Glomerular endothelial cell (primary cell): ENCODE measurements at places on chromosomes 6 and 20.

GRCh38 chr6:116390581-116390980 lies 19.8 kb downstream of the DSE start:
- no peak for DNase-seq

- no peak for DNase-seq
These were observed 2.6 kb downstream of the ZNF165 start for GRCh38 chr6:28082939-28083338.

- DNase-seq: no peak
These were observed 310.0 kb downstream of the ESR1 start for GRCh38 chr6:152117156-152118133.

GRCh38 chr6:117483004-117483644 lies 650 bp downstream of the DCBLD1 start:
- DNase-seq: no peak

DNA sequence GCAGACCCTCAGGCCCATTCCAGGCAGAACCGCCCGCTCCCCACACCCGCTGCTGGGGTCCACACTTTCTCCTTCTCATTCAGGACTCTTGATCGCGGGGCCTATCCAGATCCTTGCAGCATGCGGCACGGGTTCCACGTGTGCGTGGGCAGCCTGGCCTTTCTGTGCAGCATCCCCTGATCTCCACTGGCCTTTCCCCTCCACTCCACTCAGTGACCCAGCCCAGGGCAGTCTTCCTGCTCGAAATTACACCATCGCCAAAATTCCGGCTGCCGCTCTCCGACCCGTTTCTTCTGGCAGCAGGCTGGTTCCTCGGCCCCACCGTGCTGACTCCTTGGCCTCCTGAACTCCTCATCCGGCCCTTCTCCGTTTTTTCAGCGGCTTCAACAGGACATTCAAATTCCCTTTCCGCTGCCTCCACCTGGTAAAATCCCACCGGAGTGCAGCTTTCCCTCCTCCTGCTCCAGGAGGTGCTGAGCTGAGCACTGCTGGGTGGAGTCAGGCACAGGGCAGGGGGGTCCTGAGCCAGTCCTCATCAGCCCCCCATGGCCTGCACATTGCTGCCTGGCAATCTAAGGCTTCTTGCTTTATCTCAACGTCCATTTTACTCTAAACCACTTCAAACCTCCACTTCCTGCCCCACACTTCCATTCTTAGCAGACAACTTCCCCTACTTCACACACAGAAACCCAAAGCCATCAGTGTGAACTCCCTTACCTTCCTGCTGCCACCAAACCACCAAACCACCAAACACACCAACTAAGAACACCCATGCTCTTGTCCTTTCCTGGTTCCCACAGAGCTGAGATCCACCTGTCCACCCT lies 9.0 kb downstream of the SFT2D1 start:
- no peak for DNase-seq

DNA sequence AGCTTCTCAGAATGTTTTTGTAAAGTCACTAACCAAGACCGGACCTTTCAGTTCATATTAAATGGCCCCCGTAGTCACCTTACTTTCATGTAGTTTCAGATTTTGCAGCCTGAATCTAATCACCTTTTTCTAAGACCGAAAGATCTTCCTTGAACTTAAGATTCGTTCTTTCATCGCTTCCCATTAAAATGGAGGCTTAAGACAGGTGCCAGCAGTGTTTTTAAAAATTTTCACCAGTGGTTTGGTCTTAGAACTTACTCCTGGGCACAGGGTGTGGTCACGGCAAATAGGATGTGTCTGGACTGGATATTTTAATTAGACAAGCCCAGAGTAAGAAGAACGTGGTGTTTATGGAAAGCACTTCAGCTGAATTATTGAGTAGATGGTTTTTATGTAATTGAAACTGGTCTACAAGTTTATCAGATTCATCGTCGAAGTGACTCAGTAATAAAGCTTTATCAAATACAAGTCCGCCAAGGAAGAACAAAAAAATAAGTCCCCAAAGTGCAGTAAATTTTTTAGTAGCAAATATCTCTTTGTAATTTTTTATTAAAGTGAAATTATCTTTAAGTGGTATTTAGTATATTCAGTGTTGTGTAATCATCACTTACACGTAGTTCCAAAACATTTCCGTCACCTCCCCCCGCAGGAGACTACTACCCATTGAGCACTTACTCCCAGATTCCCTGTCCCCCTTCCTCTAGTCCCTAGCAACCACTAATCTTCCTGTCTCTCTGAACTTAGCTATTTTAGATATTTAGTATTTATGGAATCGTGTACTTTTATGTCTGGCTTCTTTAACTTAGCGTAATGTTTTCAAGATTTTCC lies 868 bp downstream of the SRSF3 start:
- no peak for DNase-seq

- no peak for DNase-seq
These were observed 6.0 kb upstream of the AVP start for GRCh38 chr20:3090565-3090964.

DNA sequence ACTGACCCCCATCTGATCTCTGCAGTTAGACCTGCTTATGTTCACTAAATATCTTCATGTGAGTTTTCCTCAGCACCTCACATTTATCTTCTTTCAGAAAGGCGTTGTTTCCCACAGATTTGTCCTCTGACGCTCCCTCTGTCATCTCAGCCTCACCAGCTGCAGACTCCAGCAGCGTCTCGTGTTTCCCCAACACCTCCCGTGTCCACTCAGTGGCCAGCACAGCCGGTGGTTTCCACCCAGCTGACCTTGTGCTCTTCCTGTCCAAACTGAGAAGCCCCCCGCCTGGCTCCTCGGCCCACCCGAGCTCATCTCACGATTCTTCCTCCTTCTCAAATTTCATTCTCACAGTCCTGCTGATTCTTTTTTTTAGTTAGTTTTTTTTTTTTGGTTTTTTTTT lies 12.5 kb downstream of the ERMARD start:
- no peak for DNase-seq

DNA sequence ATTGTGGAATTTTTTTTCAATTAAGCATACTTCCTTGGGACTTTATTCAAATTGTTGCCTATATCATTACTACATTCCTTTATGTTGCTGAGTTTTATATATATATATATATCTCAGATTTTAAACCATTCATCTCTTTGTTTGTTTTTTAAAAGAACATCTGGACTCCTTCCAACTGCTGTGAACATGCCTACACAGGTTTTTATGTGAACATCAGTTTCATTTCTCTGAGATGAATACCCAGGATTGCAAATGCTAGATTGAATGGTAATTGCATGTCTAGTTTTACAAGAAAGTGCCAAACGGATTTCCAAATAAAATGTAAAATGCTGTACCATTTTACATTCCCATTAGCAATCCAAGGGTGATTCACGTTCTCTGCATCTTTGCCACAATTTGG lies 1289.3 kb downstream of the HACE1 start:
- no peak for DNase-seq

DNA sequence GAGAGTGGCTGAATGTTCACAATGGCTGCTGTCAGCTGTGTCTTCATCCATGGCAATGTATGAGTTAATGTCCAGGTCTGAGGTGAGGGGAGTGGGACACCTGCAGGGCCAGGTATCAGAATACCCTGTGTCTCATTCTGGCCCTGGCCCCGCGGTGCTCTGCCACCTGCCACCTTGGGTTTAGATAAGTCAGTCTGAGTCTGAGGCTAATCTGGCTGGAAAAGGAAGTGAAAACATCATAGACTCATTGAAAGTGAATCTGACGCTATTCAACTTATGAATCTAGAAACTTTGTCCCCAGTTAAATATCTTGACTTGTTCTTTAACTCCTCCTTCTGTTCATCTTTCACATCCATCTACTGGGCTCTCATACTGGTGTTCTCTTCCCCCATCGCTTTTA lies 267.1 kb upstream of the JAG1 start:
- no peak for DNase-seq

- DNase-seq: no peak
These were observed 233.8 kb upstream of the TBX18 start for GRCh38 chr6:84998223-84998622.

DNA sequence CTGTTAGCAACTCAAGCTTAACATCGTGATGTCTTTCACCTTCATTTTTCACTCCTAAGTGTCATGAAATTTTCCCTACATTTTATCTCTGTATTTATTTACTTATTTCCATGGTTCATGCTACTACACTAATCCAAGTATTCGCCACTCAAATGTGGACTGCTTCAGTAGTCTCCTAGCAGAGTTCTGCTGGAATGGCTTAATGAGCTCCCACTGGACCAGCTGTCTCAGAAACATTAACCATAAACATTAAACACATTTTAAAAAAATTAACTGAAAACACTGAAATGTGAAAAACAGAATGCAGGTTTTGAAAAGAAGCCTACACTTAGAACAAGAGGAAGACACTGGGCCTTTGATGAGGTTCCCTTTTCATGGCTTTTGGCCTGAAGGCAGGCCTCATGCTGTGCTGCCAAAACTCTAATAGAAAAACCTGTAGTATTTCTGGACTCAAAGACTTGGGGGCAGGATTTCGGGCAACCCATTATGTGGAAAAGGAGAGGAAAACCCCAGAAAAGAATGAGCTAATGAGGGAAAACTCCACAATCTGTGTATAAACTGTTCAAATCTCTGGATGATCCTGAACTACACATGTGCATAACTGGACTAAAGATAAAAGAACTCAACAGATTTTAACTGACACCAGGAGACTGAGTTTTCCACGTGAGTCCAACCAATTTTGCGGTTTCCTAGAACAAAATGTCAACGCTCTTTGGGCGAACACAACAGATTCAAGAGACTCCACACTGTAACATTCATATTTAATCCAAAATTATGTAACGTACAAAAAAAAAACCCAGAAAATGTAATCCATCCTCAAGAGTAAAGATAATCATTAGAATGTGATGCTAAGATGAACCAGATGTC lies 33.0 kb downstream of the SAMD3 start:
- DNase-seq: no peak

- DNase-seq: no peak
These were observed 411.7 kb upstream of the SOX4 start for GRCh38 chr6:21181866-21182265.

GRCh38 chr6:43070028-43070632 lies 6.0 kb upstream of the PTK7 start:
- DNase-seq: no peak

- no peak for DNase-seq
These were observed 237.9 kb upstream of the SOX4 start for GRCh38 chr6:21355638-21356037.

GRCh38 chr20:63694584-63695423 lies 1.6 kb upstream of the TNFRSF6B start:
- no peak for DNase-seq

GRCh38 chr6:129776542-129777330 lies 66.8 kb upstream of the ARHGAP18 start:
- DNase-seq: no peak

DNA sequence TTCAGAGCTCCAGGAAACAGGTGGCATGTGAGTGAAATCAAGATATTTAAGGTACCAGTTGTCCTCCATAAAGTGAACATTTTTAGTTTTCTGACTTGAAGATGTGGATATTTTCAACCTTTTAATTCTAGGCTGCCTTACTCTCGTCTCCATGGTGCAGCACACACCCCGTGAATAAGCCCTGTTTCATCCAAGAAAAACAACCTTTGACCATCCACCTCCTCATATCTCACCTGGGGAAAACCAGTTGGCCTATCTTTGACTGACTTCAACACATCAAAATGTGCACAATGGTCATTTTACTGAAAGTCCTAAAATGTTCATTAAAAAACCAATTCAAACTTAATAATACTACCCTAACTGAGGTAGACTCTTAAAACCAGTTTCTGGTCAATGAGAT lies 73.8 kb upstream of the CD2AP start:
- no peak for DNase-seq

- DNase-seq: no peak
These were observed 15.0 kb downstream of the JPH2 start for GRCh38 chr20:44171775-44172571.

DNA sequence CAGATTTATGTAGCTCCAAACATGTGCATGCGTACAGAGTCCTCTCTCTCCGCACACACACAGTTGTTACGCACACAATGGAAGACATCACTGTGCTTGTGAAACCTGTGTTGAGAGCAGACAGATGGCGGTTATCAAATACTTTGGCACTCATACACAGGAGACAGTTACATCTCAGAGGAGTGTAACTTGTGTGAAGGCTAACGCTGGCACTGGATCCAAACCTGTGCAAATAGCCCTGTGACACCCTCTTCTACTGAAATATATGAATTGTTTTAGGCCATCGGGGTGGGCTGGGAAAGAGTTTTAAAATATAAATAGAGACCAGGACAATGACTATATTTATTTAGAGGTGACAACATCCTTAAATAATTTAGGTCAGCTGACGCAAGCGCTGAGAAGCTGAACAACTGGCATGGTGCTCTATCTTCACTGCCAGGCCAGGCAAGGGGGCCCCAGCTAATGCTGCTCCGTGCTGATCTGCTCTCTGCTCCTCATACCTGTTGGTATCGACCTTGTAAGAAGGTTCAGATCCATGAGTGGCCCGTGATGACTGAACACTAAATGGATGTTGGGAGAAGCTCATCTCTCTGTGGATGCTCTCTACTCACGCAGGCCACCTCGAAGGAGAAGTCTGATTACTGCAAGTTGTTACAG lies 69.4 kb downstream of the FOXC1 start:
- DNase-seq: no peak

DNA sequence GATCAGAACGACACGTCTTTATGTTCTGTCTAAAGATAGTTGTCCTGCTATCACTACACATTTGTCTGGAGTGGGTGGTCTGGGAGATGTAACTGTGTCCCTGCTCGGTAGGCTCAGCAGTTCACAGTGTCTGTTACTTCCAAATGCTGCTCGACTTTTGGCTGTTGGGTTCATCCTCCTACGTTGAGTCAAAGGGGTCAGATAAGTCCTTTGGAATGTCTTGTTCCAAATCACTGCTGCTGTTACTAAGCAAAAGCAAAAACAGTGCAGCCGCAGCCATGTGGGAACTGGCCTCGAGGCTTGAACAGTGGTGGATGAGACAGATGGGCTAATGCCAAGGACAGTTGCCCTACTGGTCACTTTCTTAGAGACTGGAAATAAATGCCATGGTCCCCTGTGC lies 272.2 kb upstream of the MAP3K7 start:
- DNase-seq: no peak
